Progenitor cell of endocrine pancreas (in vitro differentiated cells): ENCODE measurements at places on chromosomes 4 and X. TPM values are rescaled to one million over a fixed set of nuclear protein-coding genes. Genes with fewer than 3 reads are reported as not detected.

DNA sequence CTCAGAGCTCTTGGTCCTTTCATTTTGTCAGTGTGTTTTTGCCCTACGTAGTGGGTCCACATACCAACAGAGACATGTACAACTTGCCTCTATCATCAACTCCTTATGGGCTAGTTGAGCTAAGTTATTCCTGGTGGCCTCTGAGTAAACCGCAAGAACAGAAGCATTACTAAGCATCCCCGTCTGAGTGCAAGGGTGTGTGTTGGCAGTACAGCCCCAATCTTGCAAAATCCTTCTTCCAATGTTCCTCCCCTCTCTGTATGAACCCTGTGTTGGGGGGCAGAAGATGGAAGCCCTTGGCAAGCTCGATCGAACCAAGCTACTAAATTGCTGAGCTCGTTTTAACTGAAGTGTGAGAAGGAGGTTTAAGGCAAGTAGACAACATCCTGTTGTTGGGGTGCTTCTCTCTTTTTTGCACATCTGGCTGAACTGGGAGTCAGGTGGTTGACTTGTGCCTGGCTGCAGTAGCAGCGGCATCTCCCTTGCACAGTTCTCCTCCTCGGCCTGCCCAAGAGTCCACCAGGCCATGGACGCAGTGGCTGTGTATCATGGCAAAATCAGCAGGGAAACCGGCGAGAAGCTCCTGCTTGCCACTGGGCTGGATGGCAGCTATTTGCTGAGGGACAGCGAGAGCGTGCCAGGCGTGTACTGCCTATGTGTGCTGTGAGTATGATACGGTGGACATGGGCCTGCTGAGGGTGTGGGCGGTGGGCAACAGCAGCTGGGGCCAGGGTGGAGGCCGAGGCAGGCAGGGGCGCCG lies at the start of gene SH2D1A:
Gene SH2D1A (plus strand): TSS at position 447 of the 760 bp plus-strand sequence. CDS start 80 bp downstream, at position 527.
- H3K4me1 ChIP-seq: peaks cover 9% of the 10 kb centered on the region
- H3K27ac ChIP-seq: no peak within 1 kb of the TSS
- DNase-seq: no peak
- no peaks in the 10 kb centered on the region for H3K36me3 ChIP-seq
- no peak within 1 kb of the TSS for H3K4me3 ChIP-seq
- H3K27me3 ChIP-seq: no peaks in the 10 kb centered on the region

GRCh38 chr4:187663076-187663475 lies 332.5 kb upstream of the ZFP42 start:
- H3K36me3 ChIP-seq: peaks cover 4% of the 10 kb centered on the region
- no peak overlapping the region for H3K4me3 ChIP-seq
- H3K27ac ChIP-seq: no peak overlapping the region
- peaks cover 14% of the 10 kb centered on the region for H3K4me1 ChIP-seq
- DNase-seq: no peak

DNA sequence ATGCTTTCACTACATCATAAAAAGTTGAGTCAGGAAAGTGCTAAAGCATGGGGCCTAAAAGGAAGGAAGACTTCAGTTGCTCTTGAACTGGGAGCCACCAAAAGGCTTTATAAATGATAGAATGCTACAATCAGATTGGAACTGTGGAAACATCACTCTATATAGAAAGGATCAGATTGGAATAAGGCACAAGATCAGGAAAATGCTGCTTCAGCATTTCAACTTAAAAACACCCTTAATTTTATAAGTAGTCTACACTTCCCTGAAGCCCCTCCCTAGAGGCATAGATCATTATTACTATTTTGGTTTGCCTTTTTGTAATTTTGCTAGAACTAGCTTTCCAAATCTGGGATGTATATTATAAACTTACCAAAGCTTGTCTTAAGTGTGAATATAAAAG lies 170.7 kb downstream of the FANCB start:
- H3K36me3 ChIP-seq: no peaks in the 10 kb centered on the region
- no peak for DNase-seq
- no peaks in the 10 kb centered on the region for H3K4me1 ChIP-seq
- H3K27ac ChIP-seq: no peak overlapping the region
- H3K4me3 ChIP-seq: no peak overlapping the region
- no peaks in the 10 kb centered on the region for H3K27me3 ChIP-seq

DNA sequence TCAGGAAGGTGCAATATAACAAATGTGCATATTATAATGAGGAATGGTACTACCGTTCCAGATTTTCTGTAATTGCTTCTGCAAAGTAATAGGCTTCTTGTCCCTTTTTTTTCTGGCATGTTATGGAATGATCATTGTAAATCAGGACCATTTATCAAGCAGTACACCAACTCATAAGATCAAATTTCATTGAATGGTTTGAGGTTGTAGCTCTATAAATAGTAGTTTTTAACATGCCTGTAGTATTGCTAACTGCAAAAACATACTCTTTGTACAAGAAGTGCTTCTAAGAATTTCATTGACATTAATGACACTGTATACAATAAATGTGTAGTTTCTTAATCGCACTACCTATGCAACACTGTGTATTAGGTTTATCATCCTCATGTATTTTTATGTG lies 12.6 kb downstream of the IBSP start:
- H3K27me3 ChIP-seq: no peaks in the 10 kb centered on the region
- no peaks in the 10 kb centered on the region for H3K36me3 ChIP-seq
- no peak overlapping the region for H3K4me3 ChIP-seq
- no peak overlapping the region for H3K27ac ChIP-seq

DNA sequence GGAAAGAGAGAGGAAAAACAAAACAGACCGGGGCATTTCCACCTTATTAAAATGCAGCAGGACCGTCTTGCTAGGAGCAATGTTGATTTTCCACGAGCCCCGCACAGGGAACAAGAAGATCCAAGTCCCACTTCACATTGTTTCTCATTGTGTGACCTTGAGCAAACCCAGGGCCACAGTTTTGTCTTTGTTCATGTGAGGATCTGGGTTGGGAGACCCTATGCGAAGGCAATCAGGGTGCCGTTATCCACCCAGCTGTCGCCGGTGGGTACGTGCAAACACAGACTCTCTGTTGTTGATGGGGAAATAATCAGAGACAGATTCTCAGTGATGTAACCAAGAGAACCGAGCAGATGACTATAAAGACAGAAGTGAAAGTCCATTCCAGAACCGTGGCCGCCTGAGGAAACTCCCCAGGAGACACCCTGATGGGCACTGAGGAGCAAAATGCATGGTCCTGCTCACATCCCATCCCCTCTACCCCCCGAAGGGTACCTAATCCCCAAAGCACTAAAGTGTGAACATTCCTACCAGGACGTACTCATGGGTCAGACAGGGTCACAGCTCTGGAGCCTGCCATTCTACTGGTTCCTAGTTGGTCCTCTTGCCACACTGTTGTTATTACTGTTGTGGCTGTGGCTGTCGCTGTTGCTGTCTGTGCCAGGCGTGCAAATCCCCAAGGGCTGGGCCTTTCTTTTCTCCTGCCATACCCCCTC lies 102.7 kb upstream of the RBPJ start:
- no peak overlapping the region for H3K4me3 ChIP-seq
- peaks cover 9% of the 10 kb centered on the region for H3K4me1 ChIP-seq
- no peak overlapping the region for H3K27ac ChIP-seq
- DNase-seq: no peak
- H3K36me3 ChIP-seq: no peaks in the 10 kb centered on the region
- H3K27me3 ChIP-seq: peaks cover 13% of the 10 kb centered on the region

GRCh38 chr4:25759101-25759500 lies 103.5 kb downstream of the SLC34A2 start:
- H3K4me1 ChIP-seq: peaks cover 12% of the 10 kb centered on the region
- no peaks in the 10 kb centered on the region for H3K27me3 ChIP-seq
- no peak overlapping the region for H3K27ac ChIP-seq

GRCh38 chrX:20019672-20020365 lies 29.0 kb upstream of the BCLAF3 start:
- H3K4me1 ChIP-seq: no peaks in the 10 kb centered on the region
- no peak for DNase-seq
- H3K36me3 ChIP-seq: peaks cover 5% of the 10 kb centered on the region
- no peak overlapping the region for H3K27ac ChIP-seq
- no peaks in the 10 kb centered on the region for H3K27me3 ChIP-seq
- no peak overlapping the region for H3K4me3 ChIP-seq

- peaks cover 9% of the 10 kb centered on the region for H3K27me3 ChIP-seq
- peak overlapping the region; percentile 7 for H3K4me3 ChIP-seq
- H3K4me1 ChIP-seq: peaks cover 3% of the 10 kb centered on the region
- peak; percentile 21 for DNase-seq
Observed at GRCh38 chr4:129167640-129168260, 71.8 kb downstream of the C4orf33 start.

- no peaks in the 10 kb centered on the region for H3K4me1 ChIP-seq
- peaks cover 27% of the 10 kb centered on the region for H3K36me3 ChIP-seq
- no peak overlapping the region for H3K27ac ChIP-seq
- H3K4me3 ChIP-seq: no peak overlapping the region
- DNase-seq: no peak
Observed at GRCh38 chr4:176350671-176351070, 30.9 kb downstream of the SPCS3 start.

GRCh38 chrX:133335027-133335426 lies 80.3 kb downstream of the GPC4 start:
- H3K36me3 ChIP-seq: no peaks in the 10 kb centered on the region
- no peak overlapping the region for H3K4me3 ChIP-seq
- no peak overlapping the region for H3K27ac ChIP-seq
- H3K27me3 ChIP-seq: no peaks in the 10 kb centered on the region
- DNase-seq: no peak
- peaks cover 25% of the 10 kb centered on the region for H3K4me1 ChIP-seq

GRCh38 chrX:77694491-77694890 lies 91.5 kb downstream of the ATRX start:
- H3K36me3 ChIP-seq: peaks cover 7% of the 10 kb centered on the region
- peaks cover 18% of the 10 kb centered on the region for H3K4me1 ChIP-seq
- no peaks in the 10 kb centered on the region for H3K27me3 ChIP-seq
- no peak overlapping the region for H3K4me3 ChIP-seq

DNA sequence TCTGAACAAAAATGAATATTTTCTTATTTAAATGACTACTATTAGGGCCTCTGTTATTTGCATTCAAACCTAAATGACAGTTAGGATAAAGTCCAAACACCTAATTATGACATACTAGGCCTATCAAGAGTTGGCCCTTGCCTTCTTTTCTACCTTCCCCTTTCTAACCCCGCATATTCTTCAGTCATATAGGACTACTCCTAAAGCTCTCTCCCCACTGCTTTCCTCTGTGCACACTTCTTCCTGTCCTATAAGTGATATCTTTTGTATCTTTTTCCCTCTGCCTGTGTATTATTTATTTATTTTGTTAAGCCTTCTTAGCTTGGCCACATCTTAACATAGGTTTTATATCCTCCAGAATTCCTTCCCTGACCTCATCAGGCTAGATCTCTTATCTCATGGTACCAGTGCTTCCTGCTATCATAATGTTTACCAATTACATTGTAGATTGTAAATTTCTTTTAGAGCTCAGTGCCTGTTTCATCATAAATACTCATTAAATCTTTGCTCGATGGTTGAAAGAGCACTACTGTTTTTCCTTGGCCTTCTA lies 22.5 kb downstream of the ERVMER34-1 start:
- no peak for DNase-seq
- H3K4me3 ChIP-seq: no peak overlapping the region
- no peak overlapping the region for H3K27ac ChIP-seq
- H3K4me1 ChIP-seq: no peaks in the 10 kb centered on the region

DNA sequence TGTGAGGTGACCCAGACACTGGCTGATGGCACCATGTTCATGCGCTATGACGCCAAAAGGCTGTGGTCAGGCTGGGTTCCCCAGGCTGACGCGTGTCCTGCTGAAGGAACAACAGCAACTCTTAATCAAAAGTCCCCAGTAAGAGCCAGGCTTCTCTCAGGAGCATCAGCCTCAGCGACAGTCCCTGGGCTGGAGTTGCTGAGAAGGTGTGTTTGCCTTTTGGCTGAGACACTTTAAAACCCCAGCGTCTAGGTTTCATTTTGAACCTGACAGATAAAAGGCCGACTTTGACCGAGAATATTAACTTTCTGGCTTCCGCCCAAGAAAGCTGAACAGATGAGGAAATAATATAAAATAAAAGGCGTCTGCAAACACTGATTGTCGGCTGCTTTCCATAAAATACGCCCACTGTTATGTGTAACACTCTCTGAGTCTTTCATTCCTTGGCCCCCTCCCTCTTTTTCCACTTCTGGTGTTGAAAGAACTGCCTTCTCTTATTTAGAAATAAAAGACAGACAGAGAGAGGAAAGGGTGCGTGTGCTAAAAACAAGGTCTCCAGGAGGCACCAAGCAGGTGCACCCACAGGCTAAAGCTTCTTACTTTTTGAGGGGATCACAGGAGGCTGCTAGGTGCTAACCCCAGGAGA lies 373.6 kb downstream of the MID1IP1 start:
- H3K27ac ChIP-seq: no peak overlapping the region
- no peak overlapping the region for H3K4me3 ChIP-seq
- H3K4me1 ChIP-seq: no peaks in the 10 kb centered on the region
- H3K36me3 ChIP-seq: no peaks in the 10 kb centered on the region
- no peaks in the 10 kb centered on the region for H3K27me3 ChIP-seq

GRCh38 chrX:140701480-140701879 lies 8.1 kb upstream of the LINC00632 start:
- no peak overlapping the region for H3K27ac ChIP-seq
- peaks cover 2% of the 10 kb centered on the region for H3K4me1 ChIP-seq
- H3K4me3 ChIP-seq: no peak overlapping the region

GRCh38 chr4:101232074-101232776 lies 115.1 kb downstream of the PPP3CA start:
- no peak overlapping the region for H3K4me3 ChIP-seq
- H3K36me3 ChIP-seq: no peaks in the 10 kb centered on the region
- DNase-seq: no peak
- H3K27me3 ChIP-seq: no peaks in the 10 kb centered on the region
- H3K4me1 ChIP-seq: peaks cover 6% of the 10 kb centered on the region

- peak; percentile 47 for DNase-seq
- no peak overlapping the region for H3K27ac ChIP-seq
- peaks cover 41% of the 10 kb centered on the region for H3K27me3 ChIP-seq
- no peaks in the 10 kb centered on the region for H3K4me1 ChIP-seq
- H3K36me3 ChIP-seq: no peaks in the 10 kb centered on the region
Observed at GRCh38 chr4:1579001-1579900, 104.9 kb downstream of the FAM53A start.

GRCh38 chr4:170868170-170868569 lies 778.4 kb upstream of the AADAT start:
- H3K4me1 ChIP-seq: peaks cover 2% of the 10 kb centered on the region

DNA sequence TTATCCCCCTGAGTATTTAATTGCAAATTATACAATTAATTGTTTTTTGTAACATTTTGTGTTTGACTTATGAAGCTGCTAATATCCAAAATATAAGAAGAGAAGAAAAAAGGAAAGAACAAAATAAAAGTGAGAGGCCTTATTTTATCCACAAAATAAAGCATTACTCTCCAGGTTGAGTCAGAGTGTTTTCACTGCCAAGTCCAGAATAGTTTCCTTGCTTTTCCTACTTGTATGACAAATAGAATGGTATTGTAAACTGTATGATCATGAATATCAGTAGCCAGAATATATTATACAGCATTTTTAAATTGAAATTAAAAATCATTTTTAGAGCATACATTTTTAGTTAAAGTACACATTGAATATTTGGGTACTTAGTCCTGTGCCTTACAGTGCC lies 237.8 kb downstream of the NDST4 start:
- no peaks in the 10 kb centered on the region for H3K27me3 ChIP-seq
- DNase-seq: no peak

GRCh38 chr4:159367781-159368080 lies 264.9 kb downstream of the RAPGEF2 start:
- H3K4me3 ChIP-seq: no peak overlapping the region
- H3K27ac ChIP-seq: no peak overlapping the region
- no peak for DNase-seq
- no peaks in the 10 kb centered on the region for H3K4me1 ChIP-seq
- H3K27me3 ChIP-seq: no peaks in the 10 kb centered on the region
- peaks cover 7% of the 10 kb centered on the region for H3K36me3 ChIP-seq

TMSB15B gene
- 20.9 and 22.2 TPM in 2 replicates for total RNA-seq

HSFX2 gene
- 0.36 TPM in 1 of 2 replicates, not detected in the other for total RNA-seq

CCNB3 gene
- 0.34 and 0.75 TPM in 2 replicates for total RNA-seq

SLC10A4 gene
- 2.5 and 2.7 TPM in 2 replicates for total RNA-seq

PABPC1L2B gene
- total RNA-seq: not detected in 2 replicates

TSPAN5 gene
- total RNA-seq: 6.1 and 7.5 TPM in 2 replicates

DSPP gene
- total RNA-seq: not detected in 2 replicates

MAGEA2B gene
- 1.4 TPM in 1 of 2 replicates, not detected in the other for total RNA-seq

ARMCX2 gene
- 83.1 and 92.0 TPM in 2 replicates for total RNA-seq
